GM12864 (cell line): ENCODE measurements at places on chromosomes 5 and 9.

DNA sequence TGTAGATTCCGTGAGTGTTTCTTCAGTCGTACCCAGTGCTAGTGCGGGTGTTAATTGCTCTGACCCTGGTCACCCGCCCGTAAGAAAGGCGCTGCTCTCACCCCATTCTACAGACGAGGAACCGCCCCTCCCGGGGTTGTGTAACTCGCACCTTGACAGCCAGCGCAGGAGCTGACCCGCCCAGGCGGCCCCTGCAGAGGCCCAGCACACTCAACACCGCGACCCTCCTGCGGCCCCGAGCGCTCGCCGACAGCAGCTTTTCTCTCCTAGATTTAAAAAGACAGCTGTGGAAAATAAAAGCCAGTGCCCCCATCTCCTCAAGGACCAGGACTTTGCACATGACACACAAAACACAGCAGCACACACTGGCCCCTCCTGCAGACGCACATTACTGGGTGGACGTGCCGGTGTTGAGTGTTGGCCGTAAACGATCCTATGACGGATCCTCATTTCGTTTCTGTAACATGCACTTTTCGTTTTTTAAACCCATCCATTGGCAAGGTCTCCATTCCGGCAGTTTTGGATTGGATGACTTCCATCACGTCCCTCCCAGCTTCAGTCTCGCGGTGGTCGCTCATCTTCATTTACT is 22.9 kb downstream of the OR2V2 start:
- no peak for DNase-seq

GRCh38 chr9:71519098-71519696 is 249.1 kb downstream of the CEMIP2 start:
- no peak for DNase-seq

DNA sequence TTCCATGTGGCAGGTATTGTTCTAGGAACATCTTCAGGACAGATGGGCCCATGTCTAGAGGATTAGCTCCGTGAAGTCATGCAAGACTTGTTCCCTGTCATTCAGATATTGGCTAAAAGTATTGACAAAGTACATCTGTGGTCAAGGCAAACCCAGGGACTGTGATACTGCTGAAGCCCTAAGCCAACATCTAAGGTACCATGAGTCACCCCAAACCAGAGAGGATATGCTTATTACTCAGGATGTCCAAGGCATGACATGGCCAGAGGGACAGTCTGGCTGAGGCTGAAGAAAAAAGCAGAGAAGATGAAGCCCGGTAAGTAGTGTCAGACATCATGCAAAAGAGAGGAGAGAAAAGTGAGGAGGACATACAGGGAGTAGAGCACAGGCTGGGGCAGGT is 31.0 kb downstream of the HMHB1 start:
- DNase-seq: no peak

GRCh38 chr5:36389245-36389644 is 87.5 kb upstream of the RANBP3L start:
- no peak for DNase-seq

DNA sequence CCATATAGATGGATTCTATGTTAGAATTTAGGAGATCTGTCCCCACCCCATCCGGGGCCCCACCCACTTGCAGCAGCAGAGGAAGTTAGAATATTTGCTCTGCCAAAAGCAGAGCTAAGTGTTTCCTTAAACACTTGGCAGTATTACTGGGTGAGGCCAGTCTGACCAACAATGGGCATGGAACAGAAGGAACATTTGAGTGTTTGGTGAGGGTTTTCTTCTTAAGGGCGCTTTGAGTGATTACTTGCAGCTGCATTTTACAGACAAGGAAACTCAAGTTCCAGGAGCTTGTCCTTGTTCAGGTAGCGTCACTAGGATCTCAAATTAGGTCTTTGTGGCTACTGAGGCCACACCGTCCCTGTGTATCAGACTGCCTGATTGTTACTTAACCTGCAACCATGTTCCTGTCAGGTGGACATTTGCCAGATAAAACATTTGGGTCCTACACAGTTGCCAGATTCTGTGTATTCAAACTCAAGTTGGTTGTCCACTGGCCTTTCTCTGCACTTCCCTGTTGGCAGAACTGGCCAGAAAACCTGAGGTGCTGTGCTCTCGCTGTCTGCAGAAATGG is 59.3 kb downstream of the SLC46A2 start:
- no peak for DNase-seq

DNA sequence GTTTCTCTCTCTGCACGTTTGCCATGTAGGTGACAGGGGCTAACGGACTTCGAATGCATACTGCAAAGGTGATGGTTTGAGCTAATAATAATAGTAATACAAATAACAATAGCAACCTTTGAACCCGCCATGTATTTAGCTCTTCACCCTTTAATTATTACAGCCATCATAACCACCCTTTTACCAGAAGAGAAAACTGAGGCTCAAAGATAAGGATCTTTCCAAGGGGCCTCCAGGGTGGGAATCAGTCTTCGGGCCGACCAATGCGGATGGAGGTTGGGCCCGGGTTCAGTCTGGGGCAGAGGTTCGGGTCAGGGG is 494 bp downstream of the CDKN2AIPNL start:
- DNase-seq: no peak

GRCh38 chr9:130885484-130886375 is 10.9 kb downstream of the QRFP start:
- no peak for DNase-seq

- DNase-seq: no peak
Observed at GRCh38 chr9:20426019-20426418, 196.3 kb downstream of the MLLT3 start.

- no peak for DNase-seq
Observed at GRCh38 chr9:137333016-137333671, 31.1 kb upstream of the NRARP start.

DNA sequence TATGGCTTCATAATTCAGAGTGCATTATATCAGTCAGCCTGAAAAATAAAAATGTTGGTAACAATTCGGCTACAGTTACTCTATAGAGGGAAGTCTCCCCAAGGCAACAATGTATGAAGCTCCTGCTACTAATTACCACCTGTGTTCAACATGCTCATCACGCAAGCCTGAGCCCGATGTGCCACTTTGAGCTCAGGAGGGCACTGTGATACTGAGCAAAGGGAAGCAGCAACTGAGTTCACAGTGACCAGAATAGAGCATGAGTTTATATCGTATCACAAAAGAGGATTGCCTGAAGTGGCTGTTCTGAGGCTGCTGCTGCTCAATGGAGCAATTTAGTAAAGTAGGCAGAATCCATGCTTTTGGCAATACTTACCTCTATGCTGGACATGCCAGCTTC is 202.0 kb upstream of the HAPLN1 start:
- DNase-seq: no peak

GRCh38 chr9:69317894-69318293 is 7.1 kb upstream of the ENTREP1 start:
- DNase-seq: no peak

DNA sequence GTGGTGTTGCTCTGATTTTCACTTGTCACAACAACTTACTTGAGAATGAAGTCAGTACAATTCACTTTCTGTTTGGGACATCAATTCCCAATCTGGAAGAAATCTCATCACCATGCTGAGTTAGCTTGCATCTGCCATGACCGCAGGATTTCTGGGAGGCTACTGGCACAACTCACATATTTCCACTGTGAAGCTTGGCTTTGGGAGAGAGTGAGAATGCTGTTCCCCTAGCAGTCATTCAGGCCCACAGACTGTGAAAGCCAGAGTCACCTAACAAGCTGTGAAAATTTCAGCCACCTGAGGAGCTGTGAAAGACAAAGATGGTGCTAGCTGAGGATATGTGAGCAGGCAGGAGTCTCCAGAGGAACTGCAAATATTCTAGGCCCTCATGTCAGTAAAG is 365.2 kb upstream of the TUSC1 start:
- no peak for DNase-seq

GRCh38 chr5:142643634-142644033 is 42.3 kb downstream of the FGF1 start:
- no peak for DNase-seq

- DNase-seq: no peak
Observed at GRCh38 chr5:37272511-37272910, 23.3 kb upstream of the CPLANE1 start.
